ENCODE measurements at places on chromosomes 16 and 17.

- DNase-seq, result no peak
These were observed 136.3 kb downstream of the BANP start for GRCh38 chr16:88087517-88087877.

- no peak for DNase-seq
These were observed 19.9 kb upstream of the SLC16A5 start for GRCh38 chr17:75067856-75068255.

- DNase-seq, result no peak
These were observed 61.2 kb downstream of the CLEC16A start for GRCh38 chr16:11005611-11005975.

DNA sequence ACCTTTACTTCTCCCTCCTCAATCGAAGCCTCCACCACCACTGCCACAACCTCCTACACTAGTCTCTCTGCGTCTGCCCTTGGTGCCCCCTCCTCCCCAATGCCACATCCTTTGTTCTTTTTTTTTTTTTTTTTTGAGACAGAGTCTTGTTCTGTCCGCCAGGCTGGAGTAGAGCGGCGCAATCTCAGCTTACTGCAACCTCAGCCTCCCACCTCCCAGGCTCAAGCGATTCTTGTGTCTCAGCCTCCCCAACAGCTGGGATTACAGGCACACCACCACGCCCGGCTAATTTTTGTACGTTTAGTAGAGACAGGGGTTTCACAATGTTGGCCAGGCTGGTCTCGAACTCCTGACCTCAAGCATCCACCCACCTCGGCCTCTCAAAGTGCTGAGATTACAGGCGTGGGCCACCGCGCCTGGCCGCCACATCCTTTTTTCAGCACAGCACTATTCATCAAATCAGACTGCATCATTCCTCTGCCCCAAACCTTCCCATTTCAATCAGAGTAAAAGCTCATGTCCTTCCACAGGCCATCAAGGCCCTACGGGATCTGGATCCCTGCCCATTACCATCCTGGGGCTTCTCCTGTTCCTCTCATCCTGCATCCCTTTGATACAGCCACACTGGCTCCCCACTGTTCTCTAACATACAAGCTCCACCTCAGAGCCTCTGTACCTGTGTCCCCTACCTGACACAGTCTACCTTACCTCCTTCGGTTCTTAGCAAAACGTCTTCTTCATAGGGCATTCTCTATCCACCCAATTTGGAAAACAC, 2.0 kb downstream of the KLHL11 start:
- DNase-seq, result no peak

GRCh38 chr16:75111961-75112733, 4.4 kb downstream of the LDHD start:
- no peak for DNase-seq

DNA sequence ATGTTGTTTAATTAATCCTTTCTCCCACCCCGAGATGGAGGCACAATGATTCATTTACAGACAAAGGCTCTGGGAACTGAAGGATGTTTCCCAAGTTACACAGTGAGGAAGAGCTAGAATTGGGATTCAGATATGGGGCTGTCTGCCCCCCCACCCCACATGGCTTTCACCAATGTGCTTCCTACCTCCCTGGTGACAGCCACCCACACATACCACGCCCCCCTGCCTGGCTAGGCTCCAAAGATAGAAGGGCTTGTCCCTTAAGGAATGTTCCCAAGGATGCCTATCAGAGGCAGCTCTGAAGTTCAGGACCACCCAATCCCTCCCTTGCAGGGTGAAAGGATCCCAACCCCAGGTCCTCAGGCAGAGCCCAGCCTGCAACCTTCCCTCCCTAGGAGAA, 32.9 kb downstream of the CFAP20 start:
- DNase-seq, result no peak

- DNase-seq, result no peak
These were observed 72.6 kb upstream of the CNEP1R1 start for GRCh38 chr16:49952386-49952785.

GRCh38 chr16:81863630-81864352, 84.7 kb downstream of the PLCG2 start:
- DNase-seq, result no peak

- no peak for DNase-seq
These were observed 2.4 kb downstream of the GSDMA start for GRCh38 chr17:39965017-39965699.

DNA sequence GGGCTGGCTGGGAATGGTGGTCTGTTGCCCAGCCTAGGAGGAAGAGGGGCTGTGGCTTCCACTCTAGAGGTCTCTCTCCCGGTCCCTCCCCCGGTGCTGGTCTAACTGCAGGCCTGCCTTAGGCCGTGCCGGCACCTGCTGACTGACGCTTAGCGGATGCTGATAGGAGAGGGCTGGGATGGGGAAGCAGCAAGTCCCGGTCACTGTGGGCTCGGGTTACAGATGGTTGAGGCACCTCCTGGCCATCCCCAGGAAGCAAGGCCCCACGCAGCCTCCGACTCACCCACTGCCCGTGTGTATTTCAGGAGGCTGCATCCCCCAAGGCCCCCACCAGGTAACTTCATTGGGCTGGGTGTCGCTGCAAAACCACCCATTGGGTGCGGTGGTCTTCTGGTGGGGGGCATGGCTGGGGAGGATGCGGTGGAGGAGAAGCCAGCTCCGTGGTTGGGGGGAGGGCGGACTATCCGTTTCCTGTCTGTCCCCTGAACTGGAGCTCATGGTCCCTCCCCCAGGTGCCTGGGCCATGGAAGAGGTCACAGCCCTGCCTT, 278.9 kb downstream of the SEC14L1 start:
- DNase-seq, result no peak

GRCh38 chr17:22267019-22267418, 574.7 kb downstream of the KCNJ18 start:
- no peak for DNase-seq

DNA sequence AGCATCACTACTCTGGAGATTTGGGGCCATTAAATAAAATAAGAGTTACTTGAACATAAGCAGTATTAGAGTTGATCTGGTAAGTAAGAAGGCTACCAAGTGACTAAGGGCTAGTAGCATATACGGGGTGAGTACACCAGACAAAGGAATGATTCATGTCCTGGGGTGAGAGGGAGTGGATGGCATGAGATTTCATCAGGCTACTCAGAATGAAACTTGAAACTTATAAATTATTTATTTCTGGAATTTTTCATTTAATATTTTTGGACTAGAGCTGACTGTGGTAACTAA, 2.3 kb downstream of the SLFN5 start:
- DNase-seq, result no peak

DNA sequence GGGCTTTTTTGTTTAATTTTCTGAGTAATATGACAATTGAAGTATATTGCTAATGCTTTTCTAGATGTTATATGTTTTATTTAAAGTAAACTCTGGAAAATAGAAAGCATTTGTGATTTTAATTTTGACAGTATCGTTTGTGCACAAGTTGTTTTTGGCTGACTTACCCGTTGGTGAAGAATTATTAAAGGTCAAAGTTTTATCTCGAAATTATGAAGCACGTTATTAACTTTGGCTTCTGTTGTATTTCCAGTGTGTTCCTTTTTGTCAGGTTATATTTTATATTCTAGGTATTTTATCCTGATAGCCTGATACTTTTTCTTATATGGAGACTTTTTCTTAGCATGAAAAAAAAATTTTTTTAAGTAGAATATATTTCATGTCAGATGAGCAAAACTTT, 16.8 kb downstream of the PRKCA start:
- DNase-seq, result no peak

DNA sequence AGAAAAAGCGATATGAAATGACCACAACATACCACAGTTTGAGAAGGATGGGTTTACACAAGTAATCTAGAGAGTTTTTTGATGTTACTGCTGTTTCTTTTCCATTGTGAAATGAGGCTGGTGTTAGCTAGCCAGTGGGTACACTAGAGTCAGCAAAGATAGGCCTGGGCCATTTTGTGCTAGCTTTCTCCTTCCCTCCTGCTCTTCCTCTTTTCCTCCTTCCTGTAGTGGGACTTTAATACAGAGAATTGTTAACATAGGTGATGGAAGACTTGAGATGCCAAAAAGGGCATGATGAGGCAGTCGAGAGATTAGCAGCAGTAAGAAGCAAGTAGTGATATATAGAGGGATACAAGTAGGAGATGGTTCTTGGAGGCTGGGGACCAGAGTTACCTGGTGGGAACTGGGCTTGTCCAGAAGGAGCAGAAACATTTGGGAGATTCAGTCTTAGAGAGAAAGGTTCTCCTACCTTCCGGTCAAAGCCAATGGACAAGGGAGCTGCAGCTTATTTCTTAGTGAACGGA, 7.7 kb downstream of the NSRP1 start:
- no peak for DNase-seq

DNA sequence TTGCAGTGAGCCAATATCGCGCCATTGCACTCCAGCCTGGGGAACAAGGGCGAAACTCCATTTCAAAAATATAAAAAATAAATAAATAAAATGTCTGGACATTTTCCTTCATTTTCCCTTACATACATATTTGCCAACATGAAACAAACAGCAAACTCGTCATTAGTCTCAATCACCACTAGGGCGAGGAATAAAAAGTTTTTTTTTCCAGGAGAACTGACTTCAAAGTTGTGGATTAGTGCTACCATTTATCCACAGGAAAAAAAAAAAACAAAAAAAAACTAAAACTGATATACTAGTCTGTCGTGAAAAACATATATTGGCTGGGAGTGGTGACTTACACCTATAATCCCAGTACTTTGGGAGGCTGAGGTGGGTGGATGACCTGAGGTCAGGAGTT, 77.0 kb upstream of the MTMR4 start:
- DNase-seq, result no peak

GRCh38 chr16:58727028-58727781, 6.9 kb downstream of the GOT2 start:
- DNase-seq, result no peak

- no peak for DNase-seq
These were observed 267.1 kb upstream of the MYOCD start for GRCh38 chr17:12398441-12399051.

DNA sequence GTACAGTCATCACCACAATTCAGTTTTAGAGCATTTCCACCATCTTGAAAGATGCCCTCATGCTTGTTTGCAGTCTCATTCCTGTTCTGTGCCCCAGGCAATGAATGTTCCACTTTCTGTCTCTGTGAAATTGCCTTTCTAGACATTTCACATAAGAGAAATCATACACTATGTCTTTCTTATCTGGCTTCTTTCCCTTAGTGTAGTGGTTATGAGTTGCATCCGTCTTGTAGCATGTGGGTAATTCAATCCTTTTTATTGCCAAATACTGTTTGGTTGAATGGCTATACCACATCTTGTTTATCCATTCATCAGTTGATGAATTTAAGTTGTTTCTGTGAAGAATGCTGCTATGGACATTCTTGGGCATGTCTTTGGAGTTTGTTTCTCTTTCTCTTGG, 132.5 kb upstream of the PLCG2 start:
- DNase-seq, result no peak

DNA sequence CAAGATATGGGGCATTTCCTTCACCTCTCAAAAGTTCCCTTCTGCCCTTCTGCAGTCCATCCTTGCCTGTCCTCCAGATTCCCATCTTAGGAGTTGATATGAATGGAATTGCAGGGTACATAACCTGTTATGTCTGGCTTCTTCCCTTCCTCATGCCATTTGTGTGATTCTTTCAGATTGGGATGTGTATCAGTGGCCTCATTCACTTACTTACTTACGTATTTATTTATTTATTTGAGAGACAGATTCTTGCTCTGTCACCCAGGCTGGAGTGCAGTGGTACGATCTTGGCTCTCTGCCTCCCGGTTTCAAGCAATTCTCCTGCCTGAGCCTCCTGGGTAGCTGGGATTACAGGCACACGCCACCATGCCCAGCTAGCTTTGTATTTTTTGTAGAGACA, 6.2 kb upstream of the TMEM94 start:
- DNase-seq, result no peak

DNA sequence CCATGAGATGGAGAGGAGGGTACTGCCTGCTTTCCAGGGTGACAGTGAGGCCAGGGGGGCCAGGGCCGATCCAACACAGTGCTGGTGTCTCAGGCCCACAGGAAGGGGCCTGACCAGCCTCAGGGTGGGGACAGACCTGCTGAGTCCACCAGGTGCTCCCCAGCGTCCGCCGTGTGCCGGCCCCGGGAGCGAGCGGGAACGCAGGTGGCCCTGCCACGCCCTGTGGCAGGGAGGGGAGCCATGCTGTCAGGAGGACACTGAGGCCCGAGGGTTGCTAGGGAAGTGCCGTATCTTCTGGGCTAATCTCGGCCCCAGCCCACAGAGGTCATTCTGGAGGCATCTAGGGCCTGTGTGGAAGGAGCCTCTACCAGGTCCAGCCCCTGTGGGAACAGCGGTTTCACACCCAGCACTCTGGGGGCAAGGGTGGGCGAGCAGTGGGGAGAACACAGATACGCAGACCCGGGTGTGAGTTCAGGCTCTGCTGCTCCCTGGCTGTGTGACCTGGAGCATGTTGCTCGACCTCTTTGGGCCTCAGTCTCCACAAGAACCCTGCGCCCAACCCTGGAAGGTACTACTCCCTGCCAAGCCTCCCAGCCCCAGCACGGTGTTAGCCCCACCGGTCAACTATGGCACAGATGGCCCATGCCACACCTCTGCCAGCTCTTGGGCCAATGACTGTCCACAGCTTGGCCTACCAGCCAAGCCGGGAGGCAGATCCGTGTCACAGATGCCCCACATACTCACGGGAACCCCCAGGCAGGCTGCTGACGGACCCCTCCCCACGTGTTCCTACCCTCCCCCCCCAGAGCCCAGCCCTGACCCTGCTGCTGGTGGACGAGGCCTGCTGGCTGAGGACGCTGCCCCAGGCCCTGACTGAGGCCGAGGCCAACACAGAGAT, 43.9 kb upstream of the ZC3H18 start:
- DNase-seq, result no peak

GRCh38 chr17:61126473-61127249, 273.0 kb upstream of the TBX2 start:
- no peak for DNase-seq

GRCh38 chr16:1772908-1773702, at the start of gene MRPS34:
MRPS34 (minus strand) TSS chr16:1773134; CDS start chr16:1773119, 15 bp downstream.
- DNase-seq, result peak; percentile 55

DNA sequence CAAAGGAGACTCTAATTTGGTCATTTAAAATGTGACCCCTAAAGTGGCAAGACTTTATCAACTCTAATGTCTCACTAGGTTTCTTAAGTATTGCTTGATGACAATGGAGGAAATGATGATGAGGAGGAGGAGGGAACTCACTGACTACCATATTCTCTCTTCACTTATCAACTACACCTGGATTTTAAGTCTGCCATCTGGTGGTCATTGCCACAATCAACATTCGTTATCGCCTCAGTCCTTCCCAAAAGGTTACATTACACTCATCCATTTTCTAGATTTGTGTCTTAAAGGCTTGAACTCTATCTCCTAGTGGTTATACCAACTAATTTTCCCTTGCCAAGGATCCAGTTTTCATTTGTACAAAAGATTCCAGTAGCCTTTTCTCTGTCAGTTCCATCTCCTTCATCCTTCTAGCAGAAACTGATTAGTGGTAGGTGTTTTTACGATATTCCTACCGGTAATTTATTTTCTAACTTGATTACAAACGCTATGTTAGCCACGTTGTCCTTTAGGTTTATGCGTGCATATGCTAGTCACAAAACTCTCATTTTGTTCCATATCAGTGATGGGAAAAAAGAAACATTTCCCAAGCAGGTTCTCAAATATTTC, 114.6 kb upstream of the NOG start:
- DNase-seq, result no peak

- DNase-seq, result no peak
These were observed 115.9 kb upstream of the TNRC6C start for GRCh38 chr17:77842528-77843147.
